ENCODE measurements at places on chromosomes 6 and 20.

GRCh38 chr6:119575721-119576120, 226.2 kb upstream of the MAN1A1 start:
- DNase-seq: no peak

GRCh38 chr6:111872401-111873177, 663 bp downstream of the FYN start:
- DNase-seq: peak; percentile 43

DNA sequence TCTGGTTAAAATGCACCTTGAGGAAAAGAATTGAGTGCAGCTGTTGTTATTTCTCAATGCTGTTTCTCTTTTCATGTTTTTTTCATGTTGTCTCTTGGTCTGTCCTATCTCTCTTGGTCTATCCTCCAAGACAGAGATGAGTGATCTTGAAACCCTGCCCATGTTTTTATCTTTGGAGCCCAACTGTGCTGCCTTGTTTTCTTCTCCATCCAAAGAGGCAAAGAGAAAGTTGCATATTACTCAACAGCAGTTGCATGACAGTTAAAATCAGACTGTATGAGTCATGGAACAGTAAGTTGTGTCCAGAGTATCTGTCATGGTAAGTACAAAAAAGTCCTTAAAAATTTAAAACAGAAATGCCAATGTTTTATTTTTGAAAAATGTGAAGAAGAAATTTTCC, 26.2 kb downstream of the BCAS1 start:
- no peak for DNase-seq

DNA sequence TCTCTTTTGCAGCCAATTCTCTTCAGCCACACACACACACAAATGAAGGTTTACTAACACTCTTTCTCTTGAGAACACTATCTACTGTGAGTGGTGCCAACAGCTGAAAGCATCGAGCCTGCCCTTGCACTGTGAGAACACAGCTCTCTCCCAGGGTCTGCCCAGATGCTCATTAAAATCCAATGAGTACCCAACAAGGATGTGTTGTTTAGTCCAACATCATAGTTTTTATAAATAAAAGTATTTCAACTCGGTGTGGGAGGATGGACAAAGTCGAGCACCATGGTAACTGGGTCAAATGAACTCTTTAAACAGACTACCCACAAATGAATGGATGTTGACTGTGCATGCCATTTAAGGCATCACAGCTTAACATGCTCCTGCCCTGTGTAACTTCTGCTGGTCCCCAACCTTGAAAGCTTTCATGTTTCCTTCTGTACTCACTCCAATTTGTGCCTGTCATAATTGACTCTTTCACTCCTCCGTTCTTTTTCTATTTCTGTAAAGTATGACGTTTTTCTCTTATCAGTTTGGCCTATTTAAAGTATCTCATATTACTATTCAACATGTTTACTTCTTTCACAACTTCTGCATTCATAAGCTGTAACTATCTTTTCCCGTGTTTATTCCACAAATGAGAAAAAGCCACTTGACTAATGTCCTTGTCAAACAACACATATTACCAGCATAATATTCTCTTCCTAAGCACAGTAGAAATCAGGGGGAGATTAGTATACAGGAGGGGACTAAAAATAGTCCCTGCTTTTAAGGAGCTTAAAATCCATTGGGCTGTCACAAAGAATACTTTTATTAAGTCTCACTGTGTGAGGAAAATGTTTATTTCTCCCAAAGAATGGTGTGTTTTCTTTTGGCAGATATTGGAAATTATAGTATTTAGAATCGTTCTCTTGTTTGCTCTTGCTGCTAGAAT, 215.4 kb downstream of the RFPL4B start:
- DNase-seq: no peak

GRCh38 chr6:162974685-162975084, 246.9 kb downstream of the PACRG start:
- no peak for DNase-seq

- DNase-seq: no peak
Measured at GRCh38 chr6:35600659-35601125, 88.0 kb upstream of the TULP1 start.

GRCh38 chr6:45472382-45472781, 94.6 kb upstream of the SUPT3H start:
- DNase-seq: no peak

DNA sequence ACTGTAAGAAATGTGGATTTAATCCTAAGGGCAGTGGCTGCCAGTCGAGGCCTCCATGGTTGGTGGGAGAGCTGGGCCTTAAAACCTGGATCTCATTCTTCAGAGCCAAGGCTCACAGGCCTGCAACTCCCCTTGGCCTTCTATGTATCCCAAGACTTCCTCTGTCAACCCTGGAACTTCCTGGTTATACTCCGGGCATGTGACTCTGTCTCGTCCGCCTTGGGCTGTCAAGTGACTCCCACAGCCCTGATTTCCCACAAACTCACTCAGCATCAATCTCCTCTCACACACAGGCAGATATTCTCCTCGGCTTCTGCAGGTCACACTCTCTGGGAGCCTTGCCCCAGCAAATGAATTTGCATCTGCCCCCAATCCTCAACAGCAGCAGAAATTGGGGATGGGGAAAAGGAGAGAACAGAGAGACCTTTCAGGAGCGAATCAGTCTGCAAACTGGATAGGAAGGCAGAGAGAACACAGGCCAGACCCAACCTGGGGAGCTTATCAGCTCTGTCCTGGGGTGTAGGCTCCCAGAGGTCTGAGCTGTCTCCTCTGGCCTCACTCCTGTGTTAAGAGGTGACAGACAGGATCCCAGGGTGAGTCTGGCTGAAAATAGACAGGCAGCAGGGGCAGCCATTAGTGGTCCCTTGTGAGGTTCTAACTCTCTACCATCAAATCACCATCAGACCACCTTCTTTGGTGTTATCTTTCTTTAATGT, 30.4 kb upstream of the PREX1 start:
- DNase-seq: no peak

GRCh38 chr20:2255926-2256531, 39.8 kb upstream of the TGM3 start:
- no peak for DNase-seq

- no peak for DNase-seq
Measured at GRCh38 chr6:47413752-47414422, 63.7 kb upstream of the CD2AP start.

DNA sequence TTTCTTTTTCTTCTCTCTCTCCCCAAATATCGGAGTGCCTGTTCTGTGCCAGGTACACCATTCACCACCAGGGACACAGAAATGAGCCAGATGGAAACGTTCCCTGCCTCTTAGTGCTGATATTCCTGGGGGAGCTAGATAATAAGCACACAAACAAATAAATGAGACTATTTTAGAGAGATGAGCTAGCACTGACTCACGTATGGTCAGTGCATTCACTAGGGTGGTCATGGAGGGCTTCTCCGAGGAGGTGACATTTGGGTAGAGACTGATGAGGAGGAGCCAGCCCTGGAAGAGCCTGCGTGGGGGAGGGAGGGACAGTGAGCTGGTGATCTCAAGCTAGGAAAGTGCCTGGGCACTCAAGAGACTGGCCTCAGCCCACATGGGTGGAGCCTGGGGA, 252.3 kb upstream of the KCNG1 start:
- DNase-seq: no peak

GRCh38 chr20:50728981-50729874, 2.2 kb upstream of the PARD6B start:
- no peak for DNase-seq

- no peak for DNase-seq
Measured at GRCh38 chr6:140003217-140003616, 628.8 kb upstream of the CITED2 start.

GRCh38 chr6:108492131-108492766, 68.5 kb upstream of the FOXO3 start:
- DNase-seq: no peak

DNA sequence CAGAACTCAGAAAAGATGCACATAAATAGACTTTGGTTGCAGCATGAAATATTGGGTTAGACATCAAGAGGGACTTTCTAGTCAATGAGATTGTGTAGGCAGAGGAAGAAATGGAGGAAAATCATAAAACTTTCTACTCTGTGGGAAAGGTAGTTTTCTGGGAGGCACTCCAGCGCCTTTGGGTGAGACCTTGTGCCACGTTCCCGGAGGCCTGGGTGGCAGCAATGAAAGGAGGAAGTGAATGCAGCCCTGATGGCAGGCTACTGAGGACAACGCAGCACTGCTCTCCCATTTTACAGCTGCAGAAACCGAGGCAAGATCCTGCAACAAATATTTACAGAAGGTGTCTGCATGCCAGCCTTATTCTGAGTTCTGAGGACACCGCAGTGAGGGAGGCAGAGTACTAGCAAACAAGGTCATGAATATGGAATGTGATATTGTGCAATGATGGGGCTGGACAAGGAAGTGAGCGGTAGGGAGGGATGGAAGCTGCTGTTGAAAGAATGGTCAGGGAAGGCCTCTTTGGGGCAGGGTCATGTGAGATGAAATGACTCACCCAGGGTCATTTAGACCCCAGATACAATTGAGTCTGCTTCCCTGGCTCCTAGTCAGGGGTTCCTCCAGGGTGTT, 159.1 kb downstream of the TFAP2C start:
- DNase-seq: no peak

GRCh38 chr6:150409576-150410066, 40.8 kb downstream of the IYD start:
- DNase-seq: no peak

- DNase-seq: no peak
Measured at GRCh38 chr20:3927486-3928291, 38.5 kb downstream of the PANK2 start.

DNA sequence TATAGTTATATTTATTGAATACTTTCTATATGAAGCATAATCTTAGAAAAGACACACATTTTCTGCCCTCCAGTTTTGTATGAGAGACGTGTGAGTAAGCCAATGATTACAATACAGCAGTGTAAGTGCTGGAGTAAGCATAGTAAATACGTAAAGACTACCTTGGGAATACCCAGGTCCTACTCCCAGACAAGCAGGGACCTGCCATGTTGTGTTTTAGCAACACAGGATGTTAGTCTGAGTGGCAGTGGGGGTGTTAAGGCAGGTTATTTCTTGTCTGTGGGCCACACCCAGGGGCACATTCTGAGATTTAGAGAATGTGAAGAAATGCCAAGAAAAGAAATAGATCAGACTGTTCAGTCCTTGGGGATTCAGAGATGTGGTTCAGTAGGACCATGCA, 34.3 kb upstream of the RNF144B start:
- no peak for DNase-seq

- no peak for DNase-seq
Measured at GRCh38 chr6:36327226-36327918, 9.3 kb downstream of the BNIP5 start.

DNA sequence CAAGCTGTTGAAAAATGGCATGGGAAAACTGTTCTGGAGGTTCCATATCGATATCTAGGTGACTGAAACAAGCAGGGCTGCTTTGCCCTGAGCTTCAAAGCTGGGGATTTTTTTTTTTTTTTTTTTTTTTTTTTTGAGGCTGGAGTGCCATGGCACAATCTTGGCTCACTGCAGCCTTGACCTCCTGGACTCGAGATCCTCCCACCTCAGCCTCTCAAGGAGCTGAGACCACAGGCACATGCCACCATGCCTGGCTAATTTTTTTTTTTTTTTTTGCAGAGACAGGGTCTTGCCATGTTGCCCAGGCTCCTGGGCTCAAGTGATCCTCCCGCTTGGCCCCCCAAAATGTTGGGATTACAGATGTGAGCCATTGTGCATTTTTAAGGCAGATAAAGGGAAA, 11.0 kb downstream of the ERGIC3 start:
- no peak for DNase-seq

DNA sequence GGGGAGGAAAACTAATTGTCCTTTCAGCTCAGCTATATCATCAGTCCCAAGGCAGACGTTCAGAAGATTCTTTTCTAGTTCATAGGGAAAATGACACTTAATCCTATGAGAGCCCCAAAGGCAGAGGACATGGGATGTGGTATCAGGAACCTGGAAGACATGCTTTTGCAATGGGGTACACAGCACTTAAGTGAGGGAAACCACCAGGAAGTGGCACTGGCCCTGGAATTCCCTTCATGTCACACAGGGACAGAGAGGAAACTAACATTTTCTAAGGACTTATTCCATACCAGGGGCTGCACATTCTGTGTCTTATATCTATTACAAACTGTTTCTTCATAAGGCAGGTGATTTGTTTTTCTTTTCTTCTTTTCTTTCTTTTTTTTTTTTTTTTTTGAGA, 28.2 kb downstream of the VPS52 start:
- DNase-seq: no peak

DNA sequence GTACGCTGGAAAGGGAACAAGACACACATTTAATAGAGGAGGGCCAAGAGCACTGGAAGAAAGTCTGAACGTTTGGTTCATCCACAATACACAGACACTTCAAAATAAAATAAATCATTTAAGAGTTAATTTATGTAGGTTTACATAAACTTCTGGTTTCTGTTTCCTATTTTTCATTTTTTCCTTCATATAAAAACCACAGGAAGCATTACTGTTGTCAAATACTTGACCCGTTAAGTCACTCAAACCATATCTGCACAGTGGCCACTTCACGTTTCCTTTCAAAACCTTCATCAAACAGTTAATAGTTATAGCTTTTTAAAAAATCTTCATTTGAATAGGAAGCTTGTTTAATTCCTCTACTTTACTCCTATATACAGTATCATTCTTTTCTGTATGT, 257.6 kb upstream of the THEMIS start:
- DNase-seq: no peak

GRCh38 chr6:117733341-117733740, 58.1 kb downstream of the NUS1 start:
- no peak for DNase-seq

GRCh38 chr6:28537065-28537464, 11.4 kb downstream of the GPX5 start:
- no peak for DNase-seq

DNA sequence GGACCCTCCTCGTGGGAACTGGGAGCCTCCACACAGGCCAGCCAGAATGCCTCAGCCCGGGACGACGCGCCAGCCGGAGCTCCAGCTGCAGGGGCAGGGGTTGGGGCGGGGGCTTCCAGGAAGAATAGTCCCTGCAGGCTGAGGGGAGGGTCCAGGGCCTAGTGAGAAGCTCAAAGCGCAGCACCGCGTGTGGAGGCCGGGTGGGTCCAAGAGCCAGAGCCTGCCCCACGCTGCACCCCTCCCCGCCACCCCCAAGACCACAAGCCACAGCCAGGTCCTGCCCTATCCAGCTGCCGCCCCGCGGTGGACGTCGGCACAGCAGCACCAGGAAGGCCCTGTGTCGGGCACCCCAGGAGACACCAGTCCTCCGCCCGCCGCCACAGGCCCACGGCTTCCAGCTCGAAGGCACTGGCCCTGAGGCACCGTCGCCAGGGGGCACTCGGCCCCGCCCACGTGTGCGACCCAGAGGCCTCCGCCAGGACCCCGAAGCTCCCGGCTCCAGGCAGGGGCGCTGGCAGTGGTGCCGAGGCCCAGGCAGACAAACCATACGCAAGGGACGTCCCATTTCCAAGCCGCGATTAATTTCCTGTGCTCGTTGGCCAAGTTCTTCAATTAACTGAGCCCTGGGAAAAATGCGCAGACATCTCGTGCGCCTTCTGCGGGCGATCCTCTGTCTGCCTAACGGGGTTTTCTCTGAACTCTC, 19.5 kb downstream of the KCNQ2 start:
- DNase-seq: no peak

DNA sequence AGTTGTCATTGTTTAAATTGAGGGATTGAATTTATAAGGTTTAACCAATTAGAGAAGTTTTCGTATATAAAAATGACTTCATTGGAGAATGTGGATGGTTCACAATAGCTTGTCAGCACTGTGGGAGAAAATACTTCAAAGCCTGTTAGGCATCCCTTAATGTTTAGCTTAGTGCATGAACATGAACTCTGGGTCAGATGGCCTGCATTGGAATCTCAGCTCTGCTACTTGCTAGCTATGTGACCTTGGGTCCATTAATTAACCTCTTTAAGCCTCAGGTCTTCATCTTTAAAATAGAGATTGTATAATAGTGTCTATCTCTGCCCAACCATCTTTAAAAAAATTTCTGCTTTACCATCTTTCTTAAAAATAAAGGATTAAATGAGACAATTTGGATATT, 11.1 kb downstream of the CTNNBL1 start:
- DNase-seq: no peak

Data from activated effector memory CD4-positive, alpha-beta T cell treated with Interleukin-2 at 50 U/mL for 16 hours (primary cell).